ENCODE measurements at places on chromosomes 11 and 22.

- no peak for ATAC-seq
Measured at GRCh38 chr11:6642957-6643356, 12.7 kb downstream of the DCHS1 start.

- peak; percentile 39 for ATAC-seq
Measured at GRCh38 chr11:26778000-26778757, 56.3 kb upstream of the SLC5A12 start.

- no peak for ATAC-seq
Measured at GRCh38 chr22:49740242-49740641, 87.4 kb downstream of the BRD1 start.

- no peak for ATAC-seq
Measured at GRCh38 chr22:28413612-28414399, 265.8 kb downstream of the TTC28 start.

- peak; percentile 89 for ATAC-seq
Measured at GRCh38 chr22:39283322-39284141, 35.9 kb downstream of the RPL3 start.

DNA sequence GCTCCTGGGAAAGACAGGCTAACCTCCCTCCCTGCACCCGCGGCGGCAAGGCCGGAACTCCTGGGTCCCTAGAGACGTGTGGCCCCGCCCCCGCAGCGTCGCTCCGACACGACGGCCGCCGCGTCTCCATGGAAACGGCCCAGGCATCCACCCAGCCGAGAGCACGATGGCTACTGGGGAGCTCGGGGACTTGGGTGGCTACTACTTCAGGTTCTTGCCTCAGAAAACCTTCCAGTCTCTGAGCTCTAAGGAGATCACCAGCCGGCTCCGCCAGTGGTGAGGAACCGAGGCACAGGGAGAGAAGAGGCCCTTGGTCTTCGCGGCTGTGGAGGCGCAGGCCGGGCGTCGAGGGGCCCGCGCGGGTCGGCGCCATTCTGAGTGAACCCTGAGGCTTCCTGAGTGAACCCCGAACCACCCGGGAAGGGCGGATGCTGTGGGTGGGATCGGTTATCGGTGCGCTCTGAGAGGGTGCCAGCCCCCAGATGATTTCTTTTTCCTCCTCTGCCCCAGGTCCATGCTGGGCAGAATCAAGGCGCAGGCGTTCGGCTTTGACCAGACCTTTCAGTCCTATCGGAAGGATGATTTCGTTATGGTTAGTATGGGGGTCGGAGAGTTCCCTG lies at the start of gene CFAP300:
Gene CFAP300, plus strand, starts transcription at position 133 of the 620 bp plus-strand sequence. Its CDS starts 34 bp downstream, at position 167.
- ATAC-seq, result peak; percentile 83

DNA sequence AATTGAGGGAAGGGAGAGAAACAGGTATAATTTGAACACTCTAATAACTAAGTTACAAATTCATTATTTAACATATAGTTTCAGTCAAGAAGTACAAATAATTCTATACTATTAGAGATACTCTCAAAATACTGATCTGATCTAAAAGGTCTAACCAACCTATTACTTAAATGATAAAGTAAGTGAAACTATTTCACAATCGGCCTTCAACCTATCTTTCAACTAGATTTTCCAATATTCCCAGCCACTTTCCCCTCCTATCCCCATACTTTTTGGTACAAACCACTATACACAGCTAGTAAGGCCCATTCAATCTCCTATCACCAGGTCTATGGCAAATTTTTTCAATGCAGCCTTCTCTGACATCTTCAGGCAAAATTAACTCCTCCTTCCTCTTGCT lies 106.7 kb downstream of the SIK3 start:
- no peak for ATAC-seq

- peak; percentile 22 for ATAC-seq
Measured at GRCh38 chr11:2892215-2892966, 6.8 kb upstream of the CDKN1C start.

DNA sequence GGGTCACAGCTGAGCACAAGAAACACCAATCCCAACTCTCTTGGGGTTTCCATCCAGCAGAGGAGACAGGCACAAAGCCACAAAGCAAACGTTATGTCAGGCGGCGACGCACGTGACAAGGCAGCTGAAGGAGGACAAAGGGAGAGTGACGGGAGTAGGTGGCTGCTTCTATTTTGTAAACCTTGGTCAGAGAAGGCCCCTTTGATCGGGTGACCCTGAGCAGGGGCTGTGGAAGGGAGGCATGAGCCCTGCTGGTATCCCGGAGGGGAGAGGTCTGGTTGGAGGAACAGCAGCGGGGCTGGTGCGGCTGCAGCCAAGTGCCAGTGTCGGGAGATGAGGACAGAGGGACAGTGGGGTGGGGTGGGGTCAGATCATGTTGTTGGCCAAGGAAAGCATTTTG lies 17.3 kb upstream of the RFPL3 start:
- no peak for ATAC-seq

GRCh38 chr11:19648321-19648720 lies 64.3 kb upstream of the NAV2 start:
- ATAC-seq, result no peak

DNA sequence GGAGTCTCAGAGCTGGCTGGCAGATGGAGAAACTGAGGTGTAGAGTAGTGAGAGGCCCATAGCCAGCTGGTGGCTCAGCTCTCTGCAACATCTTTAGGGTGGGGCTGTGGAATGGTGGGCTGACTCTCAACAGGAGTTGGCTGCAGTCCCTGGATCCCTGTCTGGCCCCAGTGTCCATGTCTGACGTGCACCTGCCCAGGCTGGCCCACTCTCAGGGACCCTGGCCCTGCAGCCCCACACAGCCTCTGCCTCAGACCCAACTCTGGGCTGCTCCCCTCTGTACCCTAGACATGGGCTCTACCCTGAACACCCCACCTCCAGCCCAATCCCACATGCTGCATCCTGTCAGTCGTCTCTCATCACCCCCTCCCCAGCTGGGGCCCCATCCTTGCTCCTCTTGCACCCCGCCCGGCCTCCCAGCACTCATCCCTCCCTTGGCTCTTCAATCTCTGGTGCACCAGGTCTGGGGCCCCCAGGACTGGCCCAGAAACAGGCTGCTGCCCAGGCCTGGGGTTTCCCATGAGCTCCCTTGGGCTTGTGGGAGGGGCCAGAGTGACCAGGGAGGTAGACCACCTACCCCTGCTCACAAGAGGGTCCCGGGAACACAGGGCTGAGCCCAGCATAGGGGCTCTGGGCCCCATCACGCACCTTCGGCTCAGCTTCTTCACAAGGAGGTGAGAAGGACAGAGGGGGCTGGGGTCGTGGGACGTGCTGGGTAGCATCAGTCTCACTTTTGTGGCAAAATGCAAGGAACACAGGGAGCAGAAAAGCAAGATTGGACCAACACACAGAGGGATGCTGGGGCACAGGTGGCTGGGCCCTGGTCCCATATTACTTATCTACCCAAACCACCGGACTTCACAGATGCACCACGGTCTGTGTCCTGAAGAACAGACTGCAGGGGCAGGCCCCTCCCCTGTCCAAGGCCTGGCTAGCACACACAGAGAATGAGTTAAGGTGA lies 31.5 kb downstream of the ARVCF start:
- no peak for ATAC-seq

- no peak for ATAC-seq
Measured at GRCh38 chr11:133903056-133903455, 53.7 kb downstream of the IGSF9B start.

- peak; percentile 64 for ATAC-seq
Measured at GRCh38 chr22:28002863-28003565, 84.0 kb upstream of the PITPNB start.

GRCh38 chr11:105937331-105937730 lies 84.7 kb downstream of the MSANTD4 start:
- ATAC-seq, result no peak

DNA sequence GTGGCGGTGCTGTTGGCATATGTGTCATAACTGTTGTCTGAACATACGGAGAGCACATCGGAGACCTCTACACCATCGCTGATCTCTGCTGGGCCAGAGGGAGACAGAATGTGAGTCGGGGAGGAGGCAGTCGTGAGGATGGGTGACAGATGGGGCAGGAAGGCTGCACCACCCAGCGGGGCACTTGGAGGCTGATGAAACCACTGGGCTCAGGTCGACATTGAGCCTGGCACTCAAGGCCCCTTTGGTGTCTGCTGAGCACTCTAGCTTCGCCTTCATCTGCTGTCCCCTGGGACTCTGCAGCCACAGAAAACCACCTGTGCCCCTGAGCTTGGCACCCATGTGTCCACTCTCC lies 2.5 kb upstream of the KLHL35 start:
- ATAC-seq, result no peak

DNA sequence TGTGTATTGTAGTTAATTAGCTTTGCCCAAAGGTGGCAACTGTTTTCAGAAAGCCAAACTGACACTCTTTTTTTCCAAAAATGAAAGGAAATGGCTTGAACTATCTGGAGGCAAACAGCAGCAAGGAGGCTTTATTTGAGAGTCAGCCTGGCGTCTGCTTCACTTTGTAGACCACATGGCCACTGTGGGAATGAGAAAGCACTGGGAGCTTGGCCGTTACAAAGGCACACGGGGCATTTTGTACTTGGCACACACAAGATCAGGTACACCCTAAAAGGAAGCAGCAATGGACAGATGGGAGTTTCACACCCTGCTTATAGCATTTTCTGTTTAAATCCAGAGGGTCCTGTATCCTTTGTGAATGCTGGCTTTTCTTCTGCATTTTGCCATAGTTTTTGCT lies 126.3 kb downstream of the MPPED2 start:
- ATAC-seq, result no peak

- ATAC-seq, result no peak
Measured at GRCh38 chr11:2203440-2204259, 32.0 kb upstream of the TH start.

DNA sequence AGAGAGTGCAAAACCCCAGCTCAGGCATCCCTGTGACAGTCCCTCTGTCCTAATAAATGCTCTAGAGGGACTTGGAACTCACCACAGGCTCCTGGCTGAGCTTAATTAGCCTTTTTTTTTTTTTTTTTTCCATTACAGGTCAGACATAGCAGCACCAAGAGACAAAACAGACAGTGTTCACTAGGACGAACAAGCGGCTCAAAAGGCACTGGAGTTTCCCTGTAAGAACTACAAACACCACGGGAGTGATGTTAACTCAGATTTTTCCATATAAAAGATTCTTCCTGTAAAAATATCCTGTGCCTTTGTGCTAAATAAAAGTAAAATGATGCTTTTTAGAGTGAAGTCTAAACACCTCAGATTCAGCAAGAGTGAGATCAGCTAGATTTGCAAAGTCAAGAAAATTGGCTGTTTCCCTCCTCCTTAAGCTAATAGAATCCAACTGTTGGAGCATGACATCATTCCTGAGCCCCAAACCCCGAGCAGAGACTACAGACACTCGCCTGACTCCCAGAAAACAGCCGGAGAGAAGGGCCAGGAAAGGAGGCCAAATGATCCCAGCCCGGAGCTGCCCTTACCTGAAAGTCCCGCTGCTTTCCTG lies 101.0 kb upstream of the AKIP1 start:
- no peak for ATAC-seq

DNA sequence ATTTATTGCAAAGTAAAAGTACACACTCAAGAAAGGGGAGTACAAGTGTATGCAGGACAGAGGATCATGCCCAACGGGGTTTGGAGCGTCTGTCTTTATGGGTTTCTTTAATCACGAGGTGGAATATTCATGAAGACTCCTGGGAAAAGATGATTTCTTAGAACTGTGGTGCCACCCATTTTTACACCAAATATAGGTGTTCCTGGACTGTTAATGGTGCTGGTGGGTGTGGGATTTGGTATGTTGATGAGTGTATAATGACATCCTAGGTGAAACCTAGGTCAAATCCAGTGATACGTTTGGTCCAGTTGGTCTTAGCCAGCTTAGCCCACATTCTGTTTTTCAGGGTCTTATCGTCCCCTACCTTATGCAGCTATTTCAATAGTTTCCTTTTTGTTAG lies 21.1 kb downstream of the ANO3 start:
- no peak for ATAC-seq

DNA sequence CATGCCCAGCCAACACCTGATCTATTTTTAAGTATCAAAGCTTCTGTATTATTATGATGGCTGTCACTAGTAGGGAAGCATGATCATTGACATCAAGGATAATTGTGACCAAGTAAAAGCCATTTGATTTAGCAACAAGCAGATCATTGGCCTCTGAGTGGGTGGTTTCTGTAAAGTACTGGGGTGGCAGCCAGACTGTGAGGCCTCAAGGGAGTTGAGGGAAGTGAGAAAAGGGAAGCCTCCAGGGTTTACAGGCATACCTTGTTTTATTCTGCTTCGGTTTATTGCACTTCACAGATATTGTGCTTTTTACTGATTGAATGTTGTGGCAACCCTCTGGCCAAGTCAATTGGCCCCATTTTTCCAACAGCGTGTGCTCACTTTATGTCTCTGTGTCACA lies 60.1 kb downstream of the PRR5L start:
- no peak for ATAC-seq
